CMK (cell line): ENCODE measurements at places on chromosomes 3 and 15.

DNA sequence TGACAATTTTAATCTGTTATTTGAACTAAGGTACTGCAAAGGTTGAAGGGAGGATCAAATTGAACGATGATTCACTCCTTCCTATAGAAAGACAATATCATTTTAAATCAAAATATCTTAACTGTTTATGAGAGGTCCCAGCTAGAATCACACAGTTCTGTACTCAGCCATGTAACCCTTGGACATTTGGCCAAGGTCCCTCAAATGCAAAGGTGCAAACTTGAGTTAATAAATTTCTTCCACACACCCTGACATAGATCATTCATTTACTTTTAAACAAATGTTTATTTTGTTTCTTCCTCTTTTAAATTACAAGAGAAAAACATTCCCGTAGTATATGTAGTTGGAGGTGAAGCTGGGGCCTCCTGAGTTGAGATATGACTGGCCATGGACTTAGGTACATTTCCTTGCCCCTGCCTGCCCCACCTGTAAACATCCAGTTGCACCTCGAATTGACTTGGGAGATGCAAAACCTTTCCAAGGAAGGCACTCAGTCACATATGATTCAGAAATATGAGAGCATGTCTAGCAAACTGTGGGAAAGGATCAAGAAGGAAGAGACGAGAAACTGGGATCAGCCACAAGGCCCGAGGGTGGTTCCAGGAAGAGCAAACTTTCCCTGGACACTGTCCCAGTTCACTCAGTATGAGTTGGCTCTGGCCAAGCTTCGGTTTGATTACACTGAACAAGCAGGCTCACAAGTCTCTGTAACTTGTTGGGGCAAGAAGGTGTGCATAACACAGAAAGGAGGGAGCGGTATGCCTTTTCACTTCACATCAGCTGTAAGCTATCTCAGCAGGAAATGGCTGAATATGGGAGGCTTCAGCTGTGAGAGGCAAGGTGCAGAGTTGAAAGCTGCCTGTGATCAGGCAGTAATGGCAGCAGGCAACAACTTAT, 6.7 kb downstream of the TNFSF10 start:
- DNase-seq, result no peak

GRCh38 chr3:156102267-156102931, 18.0 kb upstream of the KCNAB1 start:
- DNase-seq, result no peak

GRCh38 chr3:104556372-104557078, 810.2 kb upstream of the ALCAM start:
- no peak for DNase-seq

DNA sequence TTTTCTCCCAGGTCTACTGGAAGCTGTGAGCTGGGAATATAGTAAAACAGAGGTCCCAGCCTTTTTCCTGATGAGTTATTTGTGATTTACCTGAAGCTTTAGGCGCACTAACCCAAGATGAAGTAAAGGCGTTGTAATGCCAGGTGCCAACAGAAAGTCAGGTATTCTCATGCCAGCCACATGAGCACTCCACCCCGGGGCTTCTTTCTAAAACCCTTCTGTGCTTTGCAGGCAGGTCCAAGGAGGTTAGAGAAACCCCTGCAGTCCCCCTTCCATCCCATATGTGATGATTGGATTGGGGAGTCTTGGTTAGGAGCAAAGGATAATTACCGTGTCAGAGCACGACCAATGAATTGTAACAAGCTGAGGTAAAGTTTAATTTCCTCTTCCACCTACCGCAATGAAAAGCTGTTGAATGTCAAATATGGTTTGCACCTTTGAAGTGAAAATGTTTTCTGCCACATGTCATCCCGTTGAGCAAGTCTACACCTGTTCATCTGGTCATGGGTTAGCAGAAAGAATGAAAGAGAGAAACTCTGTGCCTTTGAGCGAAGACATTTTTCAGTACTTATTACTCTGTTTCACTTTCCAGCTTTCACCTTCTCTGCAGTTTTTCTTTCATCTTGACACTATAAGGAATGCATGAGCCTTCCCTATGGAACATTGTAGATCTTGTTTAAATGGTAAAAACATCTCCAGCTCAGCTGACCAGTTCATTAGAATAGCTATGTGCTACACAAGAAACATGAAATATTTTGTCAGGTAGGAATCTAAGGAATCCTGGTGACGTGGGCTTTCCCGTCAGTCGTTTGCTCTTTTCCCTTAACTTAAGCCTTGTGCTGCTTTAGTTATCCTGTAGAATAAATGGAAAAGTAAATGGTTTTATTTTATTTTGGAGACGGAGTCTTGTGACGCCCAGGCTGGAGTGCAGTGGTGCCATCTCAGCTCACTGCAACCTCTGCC, 204.6 kb upstream of the IL12A start:
- no peak for DNase-seq

DNA sequence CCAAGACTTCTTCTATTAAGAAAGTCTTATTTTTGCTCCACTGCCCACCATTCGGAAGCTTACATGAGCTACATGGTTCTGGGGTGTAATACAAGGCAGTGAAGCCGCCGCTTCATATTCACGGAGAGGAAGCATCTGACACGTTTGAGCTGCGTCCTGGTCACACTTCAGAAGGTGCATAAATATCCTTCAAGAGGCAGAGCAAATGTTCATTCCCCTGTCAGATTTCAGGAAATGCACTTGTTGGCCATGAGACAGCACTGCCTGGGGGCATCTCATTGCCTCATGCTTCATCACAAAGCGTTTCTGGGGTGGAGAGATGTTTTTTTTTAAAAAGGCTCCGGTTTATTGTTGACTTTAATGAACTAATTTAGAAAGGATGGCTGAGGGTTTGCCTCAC, 119.9 kb downstream of the CADPS start:
- DNase-seq, result no peak

DNA sequence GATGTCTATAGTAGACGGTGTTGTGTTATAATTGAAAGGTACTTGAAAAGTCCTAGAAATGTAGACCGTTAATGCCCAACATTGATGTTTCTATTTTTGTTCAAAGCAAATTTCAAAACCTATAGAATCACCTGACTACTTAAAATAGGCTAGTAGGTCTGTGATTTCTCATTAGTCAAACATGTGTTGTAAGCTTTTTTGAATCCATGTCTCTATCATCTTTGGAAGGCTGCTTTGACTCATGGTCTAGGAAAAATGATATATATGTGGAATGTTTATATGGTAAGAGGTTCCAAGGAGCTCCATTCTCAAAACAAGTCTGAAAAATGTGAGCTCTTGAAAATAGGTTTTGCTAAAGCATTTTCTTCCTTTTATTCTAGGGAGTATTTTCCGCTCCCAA, 375.3 kb downstream of the LPP start:
- no peak for DNase-seq

GRCh38 chr3:65166531-65166930, 478.7 kb upstream of the ADAMTS9 start:
- no peak for DNase-seq

GRCh38 chr15:78107471-78107870, 15.1 kb downstream of the SH2D7 start:
- no peak for DNase-seq

- DNase-seq, result no peak
Observed at GRCh38 chr3:159443266-159443665, 545.4 kb upstream of the IL12A start.

DNA sequence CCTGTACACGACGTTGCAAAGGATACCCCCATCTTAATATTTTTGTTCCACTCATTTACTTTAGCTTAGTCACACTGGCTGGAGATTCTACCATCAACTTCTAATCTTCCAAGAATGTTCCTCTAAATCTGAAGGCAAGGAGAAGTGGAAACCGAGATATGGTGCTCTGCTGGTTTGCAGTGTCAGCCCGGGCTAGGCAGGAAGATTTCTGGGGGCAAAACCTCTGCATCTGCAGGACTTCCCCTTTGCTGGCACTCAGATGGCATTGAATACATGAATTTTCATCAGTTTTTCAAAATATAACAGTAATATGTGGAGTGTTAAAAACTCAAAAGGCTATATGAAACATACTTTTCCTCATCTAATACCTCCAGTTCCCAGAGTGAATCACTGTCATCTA, 240.4 kb downstream of the RPLP1 start:
- DNase-seq, result no peak

- DNase-seq, result no peak
Observed at GRCh38 chr15:60411774-60412425, 14.1 kb upstream of the ANXA2 start.

- DNase-seq, result no peak
Observed at GRCh38 chr15:82635798-82636197, 11.4 kb downstream of the CPEB1 start.

DNA sequence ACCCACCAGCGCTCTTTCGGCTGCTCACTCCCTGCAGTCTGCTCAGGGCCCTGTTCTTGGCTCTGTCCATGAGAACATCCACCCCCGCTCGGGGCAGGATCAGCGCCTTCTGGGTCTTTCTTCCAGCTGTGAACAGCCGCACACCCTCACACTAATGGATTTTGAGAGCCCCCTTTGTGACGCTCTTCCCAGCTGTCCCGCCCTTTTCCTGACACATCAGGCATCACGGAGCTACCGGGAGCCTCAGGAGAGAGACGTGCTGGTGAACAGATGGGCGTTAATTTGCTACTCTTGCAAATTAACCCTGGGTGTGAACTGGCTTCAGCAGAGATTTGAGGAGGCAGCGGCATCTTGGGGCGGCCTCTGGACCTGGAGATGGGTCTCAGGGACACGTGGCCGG, 113.0 kb downstream of the TMEM266 start:
- no peak for DNase-seq

DNA sequence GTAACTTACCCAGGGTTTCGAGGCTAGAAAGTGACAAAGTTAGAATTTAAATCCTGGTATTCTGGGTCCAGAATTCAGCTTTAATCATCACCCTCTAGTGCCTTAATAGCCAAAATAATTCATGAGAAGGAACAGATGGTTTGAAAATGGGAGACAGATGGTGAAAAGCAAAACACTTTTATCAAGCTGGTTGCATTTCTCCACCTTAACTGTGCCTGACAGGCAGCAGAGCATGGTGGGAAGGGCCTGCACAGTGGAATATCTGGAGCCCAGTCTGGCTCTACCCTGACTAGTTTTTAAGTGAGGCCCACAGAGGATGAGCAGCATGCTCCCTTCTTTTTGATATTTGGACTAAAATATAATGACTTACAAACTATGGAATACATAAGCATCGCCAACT, 35.6 kb upstream of the RASGRP1 start:
- DNase-seq, result no peak

- no peak for DNase-seq
Observed at GRCh38 chr3:51391566-51392354, 675 bp downstream of the RBM15B start.

GRCh38 chr15:67066959-67067853, 1.8 kb downstream of the SMAD3 start:
- no peak for DNase-seq

- DNase-seq, result no peak
Observed at GRCh38 chr15:79922512-79923078, 25.8 kb upstream of the MTHFS start.

DNA sequence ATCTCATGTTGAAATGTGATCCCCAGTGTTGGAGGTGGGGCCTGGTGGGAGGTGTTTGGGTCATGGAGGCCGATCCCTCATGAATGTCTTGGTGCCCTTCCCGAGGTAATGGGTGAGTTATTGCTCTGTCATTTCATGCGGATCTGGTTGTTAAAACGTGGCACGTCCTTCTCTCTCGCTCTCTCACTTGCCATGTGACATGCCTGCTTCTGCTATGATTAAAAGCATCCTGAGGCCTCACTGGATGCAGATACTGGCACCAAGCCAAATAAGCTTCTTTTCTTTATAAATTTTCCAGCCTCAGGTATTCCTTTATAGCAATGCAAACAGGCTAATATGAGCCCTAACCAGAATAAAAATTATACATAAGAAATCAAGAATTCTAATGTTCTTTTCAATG, 31.7 kb upstream of the HACD2 start:
- DNase-seq, result no peak

DNA sequence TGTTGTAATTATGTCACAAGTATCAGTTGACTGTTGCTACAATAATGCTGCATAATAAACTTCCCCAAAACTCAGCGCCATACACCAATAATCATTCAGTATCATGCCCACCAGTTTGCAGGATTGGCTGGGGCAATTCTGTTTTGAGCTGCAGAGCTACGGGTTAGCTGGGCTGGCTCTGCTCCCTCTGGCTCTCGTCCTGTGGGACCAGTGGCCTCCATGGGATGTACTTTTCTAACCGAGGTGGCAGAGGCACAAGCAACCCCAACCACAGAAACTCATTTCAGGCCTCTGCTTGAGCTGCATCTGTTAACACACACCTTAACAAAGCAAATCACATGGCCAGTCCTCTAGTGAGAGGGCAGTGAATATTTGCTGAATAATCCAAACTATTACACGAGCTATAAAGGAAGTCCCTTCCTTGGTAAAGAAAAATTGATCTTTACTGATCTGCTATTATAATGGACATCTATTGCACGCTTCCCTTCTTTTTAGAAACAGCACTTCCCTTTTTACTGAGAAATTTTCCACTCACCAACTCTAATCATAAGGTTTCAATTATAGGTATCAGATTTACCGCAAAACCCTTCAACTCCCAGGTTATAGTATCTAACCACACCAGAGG, 10.9 kb upstream of the BCL2A1 start:
- peak; percentile 56 for DNase-seq

GRCh38 chr3:138940446-138940845, 6.5 kb downstream of the FOXL2 start:
- no peak for DNase-seq

DNA sequence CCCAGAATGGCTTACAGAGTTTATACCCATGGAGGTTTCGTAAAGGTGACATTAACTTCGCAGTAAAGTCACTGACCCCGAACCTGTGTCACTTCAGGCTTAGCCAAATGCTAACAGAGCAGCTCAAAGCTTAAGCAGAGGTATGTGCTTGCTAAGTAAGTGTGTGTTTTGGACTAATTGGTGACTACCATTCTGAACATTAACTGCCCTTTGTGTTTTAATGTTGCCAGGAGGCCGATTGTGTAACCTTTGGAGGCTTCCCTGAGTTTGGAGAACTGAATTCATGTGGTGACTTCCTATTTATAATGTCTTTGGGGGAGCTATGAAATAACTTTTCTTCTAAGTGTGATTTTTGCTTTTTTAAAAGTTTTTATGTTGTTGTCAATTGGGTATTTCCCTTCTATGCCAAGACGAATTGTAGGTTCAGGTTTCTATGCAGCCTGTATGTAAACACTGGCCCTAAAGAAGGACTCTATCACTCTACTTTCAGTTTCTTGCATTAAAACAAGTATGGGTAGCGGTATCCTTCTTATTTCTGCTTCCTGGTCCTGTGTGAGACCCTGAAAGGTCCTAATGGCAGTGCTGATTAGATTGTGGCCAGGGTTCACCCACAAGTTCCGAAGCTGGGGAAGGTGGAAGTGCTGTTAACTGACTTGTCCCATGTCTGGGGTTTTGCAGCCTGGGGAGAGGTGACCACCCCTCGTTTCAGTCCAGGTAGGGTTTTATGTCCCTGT, 86.3 kb downstream of the IGF1R start:
- DNase-seq, result peak; percentile 51

GRCh38 chr3:187792521-187792920, 47.3 kb upstream of the BCL6 start:
- no peak for DNase-seq
